Stimulated activated CD4-positive, alpha-beta T cell treated with anti-CD3 and anti-CD28 coated beads, Interleukin-15, amount 100 ng/mL, for 1 hour (primary cell): ENCODE measurements at places on chromosomes 4 and X.

DNA sequence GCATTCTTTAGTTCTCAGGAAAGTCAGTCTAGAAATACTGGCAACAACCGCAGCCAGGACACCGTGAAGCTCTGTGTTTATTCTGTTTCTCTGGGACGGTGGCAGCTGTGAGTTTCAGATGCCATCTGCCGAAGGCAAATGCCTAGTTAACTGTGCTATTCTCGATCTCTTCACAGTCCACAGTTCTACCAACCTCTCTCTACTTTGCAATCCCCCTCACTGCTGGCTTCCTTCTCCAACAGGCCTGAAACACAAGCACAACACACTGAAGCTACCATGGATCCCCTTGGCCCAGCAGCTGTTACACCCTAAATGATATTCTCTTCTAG lies 118.8 kb downstream of the ZNF827 start:
- no peak for DNase-seq

- no peak for DNase-seq
Observed at GRCh38 chrX:47558436-47558835, 2.6 kb upstream of the ARAF start.

- no peak for DNase-seq
Observed at GRCh38 chr4:158067646-158068045, 105.2 kb downstream of the GASK1B start.

GRCh38 chr4:123064390-123064789 lies 142.0 kb upstream of the NUDT6 start:
- no peak for DNase-seq

GRCh38 chr4:183355405-183355804 lies 33.2 kb upstream of the CLDN24 start:
- no peak for DNase-seq

DNA sequence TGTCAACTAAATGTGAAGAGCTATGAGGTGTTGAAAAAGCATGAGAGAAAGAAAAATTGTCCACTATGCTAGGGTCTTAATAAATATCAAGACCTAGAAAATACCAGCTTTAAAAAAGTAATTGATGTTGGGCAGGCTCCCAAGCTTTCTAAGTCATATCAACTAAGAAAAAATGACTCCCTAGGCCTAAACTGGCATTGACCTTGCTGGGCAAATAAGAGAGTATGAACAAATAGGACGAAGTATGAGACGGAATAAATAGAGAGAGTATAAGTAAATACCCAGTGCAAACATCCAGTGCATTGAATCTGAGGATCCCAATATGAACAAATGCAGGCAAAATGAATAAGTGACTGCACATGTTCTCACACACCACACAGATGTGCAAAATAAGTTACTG lies 3.2 kb downstream of the KDR start:
- DNase-seq = no peak

DNA sequence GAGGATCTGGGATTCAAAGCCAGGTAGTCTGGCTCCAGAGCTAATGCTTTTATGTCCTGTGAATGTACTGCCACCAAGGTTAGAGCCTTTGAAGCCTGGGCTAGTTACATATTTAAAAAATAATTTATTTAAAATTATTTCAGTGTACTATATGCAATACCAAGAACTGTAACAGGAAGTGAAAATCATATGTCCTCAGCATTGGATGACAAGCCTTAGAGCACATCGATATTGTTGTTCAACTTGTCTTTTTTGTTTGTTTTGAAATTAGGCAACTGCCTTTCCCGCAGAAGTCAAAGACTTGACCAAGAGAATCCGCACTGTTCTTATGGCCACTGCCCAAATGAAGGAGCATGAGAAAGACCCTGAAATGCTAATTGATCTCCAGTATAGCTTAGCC lies 73.1 kb upstream of the IL13RA1 start:
- no peak for DNase-seq

- DNase-seq = no peak
Observed at GRCh38 chrX:149208307-149208706, 296.8 kb downstream of the IDS start.

GRCh38 chr4:173074501-173074946 lies 94.1 kb upstream of the GALNT7 start:
- no peak for DNase-seq

DNA sequence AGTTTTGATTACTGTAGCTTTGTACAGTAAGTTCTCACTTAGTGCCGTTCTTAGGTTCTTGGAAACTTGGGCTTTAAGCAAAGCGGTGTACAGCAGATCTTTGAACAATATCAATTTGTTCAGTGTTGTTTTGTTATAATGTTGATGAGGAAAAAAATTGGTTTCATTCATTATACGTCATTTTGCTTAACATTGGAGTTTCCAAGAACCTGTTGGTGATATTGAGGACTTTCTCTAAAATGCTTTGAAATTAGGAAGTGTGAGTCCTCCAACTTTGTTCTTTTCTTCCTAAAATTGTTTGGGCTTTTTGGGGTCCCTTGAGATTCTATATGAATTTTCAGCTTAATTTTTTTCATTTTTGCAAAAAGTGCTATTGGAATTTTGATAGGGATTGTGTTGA lies 49.1 kb downstream of the STAG2 start:
- no peak for DNase-seq

DNA sequence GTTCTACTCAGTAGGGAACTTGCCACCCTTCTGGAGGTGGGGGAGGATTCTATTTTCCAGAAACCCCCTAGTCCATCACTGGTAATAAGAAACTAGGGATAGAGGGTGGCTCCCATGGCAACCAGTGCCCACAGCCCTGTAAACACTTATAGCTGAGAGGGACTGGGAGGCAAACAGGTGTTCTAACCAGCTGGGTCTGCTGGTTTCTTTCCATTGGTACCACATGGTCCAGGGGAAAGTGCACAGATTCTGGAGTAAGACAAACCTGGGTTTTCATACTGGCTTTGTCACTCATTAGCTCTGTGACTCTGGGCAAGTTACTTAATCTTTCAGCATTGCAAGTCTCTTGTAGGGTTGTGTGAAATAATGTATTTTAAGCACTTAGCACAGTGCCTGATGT lies 26.9 kb downstream of the IGSF1 start:
- DNase-seq = no peak

DNA sequence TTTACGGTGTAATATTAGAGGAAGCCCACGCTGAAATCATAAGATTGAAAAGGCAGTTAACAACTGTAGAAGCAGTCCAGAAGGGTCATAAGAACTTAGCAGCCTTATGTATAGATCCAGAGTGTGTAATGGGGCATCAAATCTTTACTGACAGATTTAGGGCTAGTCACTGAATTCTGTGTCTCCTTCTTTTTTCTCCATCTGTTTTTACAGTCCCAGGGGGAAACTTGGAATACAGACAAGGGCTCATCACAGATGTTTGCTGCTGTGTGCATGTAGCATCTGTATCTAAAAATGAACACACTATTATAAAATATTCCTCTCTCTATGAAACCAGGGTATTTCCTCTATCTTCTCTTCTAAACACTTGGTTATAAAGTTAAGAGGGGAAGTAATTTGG lies 43.9 kb downstream of the CYSLTR1 start:
- DNase-seq = no peak

DNA sequence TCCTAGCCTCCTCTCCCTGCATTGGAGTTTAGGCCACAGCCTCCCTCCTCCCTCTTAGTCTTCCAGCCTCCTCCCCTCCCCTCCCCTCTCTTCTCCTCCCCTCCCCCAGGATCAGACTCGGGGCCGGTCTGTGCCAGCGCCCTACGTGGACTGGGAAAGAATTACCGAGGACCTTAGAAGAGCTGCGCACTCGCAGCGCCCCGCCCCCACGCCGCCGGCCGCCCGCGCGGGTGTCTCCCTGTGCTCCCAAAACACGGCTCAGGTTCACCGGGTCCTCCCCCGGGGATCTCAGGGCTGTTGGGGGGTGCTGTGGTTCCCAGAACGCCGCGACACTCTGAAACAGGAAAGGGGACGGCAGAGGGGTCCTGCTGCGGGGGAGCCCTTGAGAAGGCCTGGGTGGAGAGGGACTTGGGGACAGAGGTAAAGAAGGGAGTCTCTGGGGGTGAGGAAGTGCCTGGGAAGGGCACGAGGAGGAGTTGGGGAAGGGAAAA lies 122.3 kb upstream of the TBL1X start:
- no peak for DNase-seq

- DNase-seq = no peak
Observed at GRCh38 chr4:124389591-124389990, 322.9 kb downstream of the ANKRD50 start.

GRCh38 chr4:149799546-149799945 lies 16.1 kb downstream of the IQCM start:
- no peak for DNase-seq

DNA sequence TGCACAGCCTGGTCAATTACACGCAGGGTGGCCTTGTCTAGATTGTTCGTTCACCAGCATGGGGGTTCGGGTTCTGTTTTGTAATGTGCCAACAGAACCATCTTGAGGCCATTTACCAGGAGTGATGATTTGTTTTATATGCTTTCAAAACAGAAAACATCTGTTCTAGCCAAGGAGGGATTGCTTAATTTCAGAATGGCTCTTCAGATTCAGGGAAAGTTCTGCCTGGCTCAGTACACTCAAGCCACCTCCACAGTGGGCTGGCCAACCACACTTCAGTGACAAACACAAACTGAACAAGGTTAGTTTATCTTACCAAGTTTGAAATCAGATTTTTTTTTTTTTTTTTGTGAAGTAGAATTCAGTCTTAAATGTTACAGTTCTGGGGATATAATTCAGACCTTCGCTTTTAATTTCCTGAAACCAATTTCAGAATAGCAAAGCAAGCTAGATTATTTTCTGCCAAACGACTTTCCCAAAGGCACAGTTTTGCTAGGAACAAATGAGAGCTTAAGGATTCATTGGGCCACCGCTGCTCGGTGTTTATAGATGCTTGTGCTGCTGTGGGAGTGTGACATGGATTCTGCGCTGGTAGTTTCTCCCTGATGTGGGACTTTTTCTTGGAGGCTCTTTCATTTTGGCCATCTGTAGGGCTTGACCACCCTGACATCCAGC lies 23.4 kb downstream of the SMS start:
- DNase-seq = no peak

DNA sequence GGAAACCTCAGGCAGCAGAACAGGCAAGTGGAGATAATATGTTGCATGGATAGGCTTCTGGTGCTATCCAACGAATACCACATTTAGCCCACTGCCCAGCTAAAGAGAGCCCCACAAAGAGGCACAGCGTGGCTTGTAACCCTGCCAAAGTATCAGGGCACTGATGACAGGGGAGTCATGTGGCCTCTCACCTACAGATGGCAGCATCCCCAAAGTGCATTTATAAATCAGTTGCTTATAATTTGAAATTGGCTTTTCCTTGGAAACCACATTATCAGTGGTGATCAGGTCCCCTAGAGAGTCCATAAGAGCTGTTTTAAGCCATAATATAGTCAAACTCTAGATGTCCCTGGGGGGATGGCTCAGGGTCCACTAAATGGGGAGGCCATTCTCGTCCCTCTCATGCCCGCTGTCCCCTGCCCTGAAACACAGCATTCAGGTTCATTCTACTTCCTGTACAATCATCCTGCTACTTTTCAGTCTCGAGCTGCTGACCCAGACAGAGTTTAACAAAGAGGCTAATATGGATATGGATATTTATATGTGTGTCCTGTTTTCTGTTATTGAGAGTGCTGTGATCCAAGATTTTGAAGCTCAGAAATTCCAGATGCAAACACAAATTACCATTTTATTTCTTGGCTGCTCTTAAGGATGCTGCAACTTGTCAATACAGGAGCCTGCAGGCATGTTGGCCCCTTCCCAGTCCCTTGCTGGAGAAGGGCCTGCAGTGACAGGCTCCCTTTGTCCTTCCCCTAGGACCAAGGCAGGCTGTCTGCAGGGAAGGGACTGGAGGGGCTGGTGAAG lies 28.5 kb downstream of the SRPX start:
- DNase-seq = no peak

- no peak for DNase-seq
Observed at GRCh38 chrX:132271311-132271778, 52.1 kb upstream of the RAP2C start.
